ENCODE measurements at places on chromosomes 6 and 20. TPM values are rescaled to one million over a fixed set of nuclear protein-coding genes. Genes with fewer than 3 reads are reported as not detected.
A peak's percentile ranks its signal among the peaks of the same experiment; 100 is the strongest.

GRCh38 chr6:133132466-133132971 is 108.6 kb upstream of the EYA4 start:
- no peak overlapping the region for H3K27ac ChIP-seq
- H3K36me3 ChIP-seq = no peaks in the 10 kb centered on the region
- H3K4me3 ChIP-seq = no peak overlapping the region
- DNase-seq = no peak
- no peaks in the 10 kb centered on the region for H3K27me3 ChIP-seq
- H3K4me1 ChIP-seq = peaks cover 7% of the 10 kb centered on the region

- no peaks in the 10 kb centered on the region for H3K4me1 ChIP-seq
- H3K36me3 ChIP-seq = no peaks in the 10 kb centered on the region
- no peaks in the 10 kb centered on the region for H3K27me3 ChIP-seq
- no peak overlapping the region for H3K27ac ChIP-seq
- no peak for DNase-seq
- H3K4me3 ChIP-seq = no peak overlapping the region
These were observed 637.8 kb upstream of the EYS start for GRCh38 chr6:66344796-66345195.

GRCh38 chr6:9851541-9852380 is 563.1 kb downstream of the TFAP2A start:
- DNase-seq = peak; percentile 21
- no peak overlapping the region for H3K4me3 ChIP-seq
- peaks cover 2% of the 10 kb centered on the region for H3K36me3 ChIP-seq
- no peak overlapping the region for H3K27ac ChIP-seq
- H3K27me3 ChIP-seq = no peaks in the 10 kb centered on the region

ANGPT4 gene
- not detected for total RNA-seq

DNA sequence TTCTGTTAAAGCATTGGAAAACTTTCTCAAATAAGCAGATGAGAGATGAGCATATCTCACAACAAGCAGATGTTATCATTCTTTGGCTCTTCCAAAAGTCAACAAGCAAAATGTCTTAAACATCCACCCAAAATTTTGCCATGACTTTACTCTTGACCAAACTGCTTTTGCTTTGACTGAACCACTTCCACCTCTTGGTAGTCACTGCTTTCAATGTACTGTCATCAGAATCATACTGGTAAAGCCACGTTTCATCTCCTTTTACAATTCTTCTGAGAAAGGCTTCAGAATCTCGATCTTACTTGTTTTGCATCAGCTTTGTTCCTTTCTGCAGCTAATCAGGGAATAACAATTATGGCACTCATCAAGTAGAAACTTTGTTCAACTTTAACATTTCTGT is 498.5 kb upstream of the GJE1 start:
- DNase-seq = no peak
- no peaks in the 10 kb centered on the region for H3K4me1 ChIP-seq
- no peaks in the 10 kb centered on the region for H3K27me3 ChIP-seq
- H3K4me3 ChIP-seq = no peak overlapping the region
- H3K36me3 ChIP-seq = no peaks in the 10 kb centered on the region

DNA sequence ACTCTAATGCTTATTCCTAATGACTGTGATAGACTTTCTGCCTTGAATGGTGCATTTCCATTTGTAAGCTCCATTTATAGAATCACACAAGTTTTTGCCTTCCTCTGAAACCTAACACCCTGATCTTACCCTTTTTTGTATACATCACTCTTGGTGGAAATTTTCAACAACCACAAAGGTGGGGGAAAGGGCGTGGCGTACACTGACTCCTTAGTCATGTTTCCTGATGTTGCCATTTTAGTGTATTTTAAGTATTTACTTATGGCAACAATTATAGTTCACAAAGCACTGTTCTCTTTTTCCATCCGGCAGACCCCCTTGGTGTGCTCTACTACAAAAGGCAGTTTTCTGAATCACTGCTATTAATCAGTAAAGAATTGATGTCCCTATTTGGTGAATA is 92.0 kb downstream of the ATXN1 start:
- 0 out of 2 replicates have a peak overlapping the region, but pooled peaks have one; percentile 14 for H3K4me3 ChIP-seq
- peak; percentile 84 for DNase-seq
- H3K36me3 ChIP-seq = no peaks in the 10 kb centered on the region
- peaks cover 37% of the 10 kb centered on the region for H3K4me1 ChIP-seq
- H3K27me3 ChIP-seq = no peaks in the 10 kb centered on the region

MAP1LC3A gene
- 69.8 TPM for total RNA-seq

DNA sequence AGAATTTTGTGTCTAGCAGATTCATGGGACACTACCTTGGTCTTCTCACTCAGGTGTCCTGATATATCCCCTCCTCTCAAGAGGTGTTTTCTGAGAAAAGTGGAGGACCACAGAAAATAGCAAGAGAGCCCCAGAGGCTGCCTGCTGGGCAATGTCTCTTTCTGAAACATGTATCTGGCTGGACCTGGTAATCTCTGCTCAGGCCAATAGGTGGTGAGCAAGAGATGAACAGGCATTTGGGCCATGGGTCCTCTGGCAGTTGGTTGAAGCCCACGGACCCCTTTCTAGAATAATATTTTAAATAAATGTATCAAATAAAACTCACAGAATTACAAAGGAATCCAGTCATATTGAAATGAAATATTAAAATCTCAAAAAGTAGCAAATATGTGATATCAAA is 8.8 kb upstream of the THBD start:
- no peak overlapping the region for H3K4me3 ChIP-seq
- H3K4me1 ChIP-seq = peaks cover 11% of the 10 kb centered on the region
- H3K27me3 ChIP-seq = no peaks in the 10 kb centered on the region
- no peaks in the 10 kb centered on the region for H3K36me3 ChIP-seq

DNA sequence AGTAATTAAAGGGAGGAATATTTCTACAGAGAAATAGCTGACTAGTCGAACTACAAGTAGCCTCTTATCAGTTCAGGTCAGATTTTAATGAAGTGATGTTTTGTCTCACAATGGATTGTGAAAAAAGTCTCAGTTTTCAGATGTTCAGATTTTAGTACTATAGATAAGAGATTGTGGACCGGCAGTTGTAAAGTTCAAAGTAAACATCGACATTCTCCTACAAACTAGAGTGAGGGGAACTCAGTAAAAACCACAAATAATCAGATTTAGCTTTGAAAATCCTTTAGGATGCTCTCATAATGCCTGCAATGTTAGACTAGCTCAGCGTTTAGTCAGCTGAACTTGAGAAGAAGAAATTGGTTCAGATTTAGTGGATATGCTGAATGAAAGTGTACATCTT is 39.9 kb downstream of the RCAN2 start:
- no peaks in the 10 kb centered on the region for H3K27me3 ChIP-seq
- peaks cover 27% of the 10 kb centered on the region for H3K4me1 ChIP-seq
- H3K27ac ChIP-seq = no peak overlapping the region
- no peak overlapping the region for H3K4me3 ChIP-seq
- no peak for DNase-seq

- H3K36me3 ChIP-seq = no peaks in the 10 kb centered on the region
- peaks cover 10% of the 10 kb centered on the region for H3K4me1 ChIP-seq
- no peak overlapping the region for H3K4me3 ChIP-seq
- H3K27me3 ChIP-seq = peaks cover 5% of the 10 kb centered on the region
- no peak overlapping the region for H3K27ac ChIP-seq
- DNase-seq = no peak
These were observed 63.8 kb upstream of the RALY start for GRCh38 chr20:33929917-33930316.

- no peak overlapping the region for H3K27ac ChIP-seq
- no peak overlapping the region for H3K4me3 ChIP-seq
- H3K27me3 ChIP-seq = peaks cover 13% of the 10 kb centered on the region
- no peaks in the 10 kb centered on the region for H3K36me3 ChIP-seq
These were observed 117.0 kb upstream of the KCNG1 start for GRCh38 chr20:51139891-51140290.

DNA sequence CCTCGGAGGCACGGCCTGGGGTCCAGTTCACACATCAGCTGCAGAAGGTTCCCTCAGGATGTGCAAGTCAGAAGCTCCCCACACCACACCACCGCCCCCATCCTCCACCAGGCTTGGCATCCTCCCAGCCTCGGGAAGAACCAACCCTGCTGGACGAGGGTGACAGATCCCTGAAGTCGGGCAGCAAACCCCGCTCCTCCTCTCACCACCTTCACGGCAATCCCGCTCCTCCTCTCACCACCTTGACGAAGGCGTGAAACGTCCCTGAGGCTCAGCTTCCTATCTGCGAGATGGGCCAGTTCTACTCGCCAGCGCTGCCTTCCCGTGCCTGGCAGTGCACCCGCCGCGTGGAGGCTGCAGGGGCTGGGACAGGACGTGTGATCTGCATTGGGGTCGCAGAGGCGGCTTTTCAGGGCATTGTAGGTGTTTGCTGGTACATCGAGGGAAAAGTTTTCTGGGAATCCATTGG is 327.0 kb downstream of the TAF4 start:
- H3K27ac ChIP-seq = no peak overlapping the region
- no peaks in the 10 kb centered on the region for H3K27me3 ChIP-seq
- no peak overlapping the region for H3K4me3 ChIP-seq
- DNase-seq = no peak
- H3K4me1 ChIP-seq = no peaks in the 10 kb centered on the region
- no peaks in the 10 kb centered on the region for H3K36me3 ChIP-seq

DNA sequence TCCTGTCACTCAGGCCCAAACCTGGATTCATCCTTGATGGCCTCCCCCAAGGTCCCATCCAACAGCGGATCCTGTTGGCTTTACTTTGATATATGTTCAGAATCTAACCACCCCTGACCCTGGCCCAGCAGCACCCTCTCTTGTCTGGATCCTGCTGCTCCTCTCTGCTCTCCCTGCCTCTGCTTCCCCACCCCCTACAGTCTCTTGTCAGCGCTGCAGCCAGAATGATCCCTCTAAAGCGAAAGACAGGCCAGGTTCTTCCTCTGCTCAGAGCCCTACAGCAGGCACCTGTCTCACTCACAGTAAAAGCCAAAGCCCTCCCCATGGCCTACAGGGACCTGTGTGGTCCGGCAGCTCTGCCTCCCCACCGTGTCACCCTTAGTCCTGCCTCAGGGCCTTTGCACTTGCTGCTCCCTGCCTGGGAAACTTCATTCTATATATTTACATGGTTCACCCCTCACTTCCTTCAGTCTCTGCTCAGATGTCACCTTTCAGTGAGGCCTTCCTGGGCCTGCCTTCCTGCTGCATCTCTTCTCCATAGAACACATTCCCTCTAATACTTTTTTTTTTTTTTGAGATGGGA is 37.4 kb upstream of the KCNB1 start:
- H3K27ac ChIP-seq = no peak overlapping the region
- H3K4me1 ChIP-seq = no peaks in the 10 kb centered on the region
- H3K36me3 ChIP-seq = peaks cover 55% of the 10 kb centered on the region
- no peak overlapping the region for H3K4me3 ChIP-seq

DNA sequence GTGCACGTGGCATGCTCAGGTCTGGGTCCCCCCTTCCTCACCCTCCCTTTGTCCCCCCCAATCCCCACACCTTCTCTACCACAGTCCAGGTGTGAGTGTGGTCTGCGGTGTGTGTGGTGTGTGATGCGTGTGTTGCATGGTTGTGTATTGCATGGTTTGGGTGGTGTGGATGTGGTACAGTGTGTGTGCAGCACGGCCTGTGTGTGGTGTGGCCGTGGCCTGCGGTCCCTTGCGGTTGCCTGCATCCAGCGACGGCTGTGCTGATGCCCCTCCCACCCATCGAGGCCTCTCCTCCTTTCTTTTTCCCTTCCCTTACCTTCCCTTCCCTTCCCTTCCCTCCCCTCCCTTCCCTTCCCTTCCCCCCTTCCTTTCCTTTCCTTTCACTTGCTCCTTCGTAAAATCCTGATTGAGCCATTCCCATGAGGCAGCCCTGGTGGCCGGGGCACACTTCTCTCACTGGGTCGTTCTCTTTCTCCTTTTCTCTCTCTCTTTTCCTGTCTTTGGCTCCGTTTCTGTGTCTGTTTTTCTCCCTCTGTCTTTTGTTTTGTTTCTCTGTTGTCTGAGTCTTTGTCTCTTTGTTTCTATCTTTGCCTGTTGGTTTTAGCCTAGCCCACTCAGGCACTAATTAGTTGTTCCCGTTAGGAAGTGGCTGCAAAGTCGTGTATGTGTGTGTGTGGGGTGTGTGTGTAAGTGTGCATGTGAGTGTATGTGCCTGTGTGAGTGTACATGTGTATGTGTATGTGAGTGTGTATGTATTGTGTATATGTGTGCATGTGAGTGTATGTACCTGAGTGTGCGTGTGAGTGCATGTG is 65.7 kb downstream of the SRC start:
- no peaks in the 10 kb centered on the region for H3K36me3 ChIP-seq
- H3K27me3 ChIP-seq = peaks cover 9% of the 10 kb centered on the region
- peak; percentile 36 for DNase-seq
- H3K4me3 ChIP-seq = peak overlapping the region; percentile 64

DNA sequence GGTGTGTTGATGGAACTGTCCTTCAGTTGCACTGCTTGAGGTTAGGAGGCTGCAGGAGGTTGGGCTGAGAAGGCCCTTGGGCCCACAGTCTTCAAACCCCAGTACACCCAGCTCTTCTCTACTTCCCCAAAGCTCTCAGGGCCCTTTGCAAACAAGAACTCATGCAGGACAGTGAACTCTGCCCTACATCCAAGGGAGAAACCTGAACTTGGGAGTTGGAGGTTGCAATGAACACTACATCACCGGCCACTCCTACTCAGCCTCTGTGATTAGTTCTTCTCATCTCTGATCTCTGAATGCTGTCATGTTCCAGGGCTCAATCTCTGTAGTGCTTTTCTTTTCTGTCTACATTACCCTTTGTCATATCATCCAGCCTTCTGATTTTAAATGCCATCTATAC is 148.5 kb upstream of the PDE7B start:
- no peak overlapping the region for H3K27ac ChIP-seq
- no peak for DNase-seq
- H3K36me3 ChIP-seq = no peaks in the 10 kb centered on the region
- H3K4me3 ChIP-seq = no peak overlapping the region
- no peaks in the 10 kb centered on the region for H3K4me1 ChIP-seq
- no peaks in the 10 kb centered on the region for H3K27me3 ChIP-seq

GRM4 gene
- total RNA-seq = 0.22 TPM

DNA sequence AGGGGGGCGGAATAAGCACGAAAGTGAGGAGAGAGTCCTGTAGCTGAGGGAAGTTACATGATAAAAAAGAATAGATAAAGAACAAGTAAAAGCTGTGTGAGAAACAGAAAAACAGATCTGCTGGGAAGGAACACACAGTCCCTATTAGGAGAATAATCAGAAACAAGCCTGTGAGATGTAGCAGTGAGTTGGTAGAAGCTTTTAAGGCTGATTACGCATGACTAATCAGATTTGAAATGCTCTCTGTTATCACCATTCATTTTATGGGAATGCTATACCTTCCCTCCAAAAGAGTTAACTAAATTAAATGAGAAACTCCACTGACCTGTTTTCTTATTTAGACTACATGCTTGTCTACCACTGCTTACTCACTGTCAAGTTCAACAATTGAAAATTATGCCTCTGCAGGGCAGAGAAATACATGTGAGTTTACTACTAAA is 15.8 kb downstream of the REPS1 start:
- H3K36me3 ChIP-seq = no peaks in the 10 kb centered on the region
- H3K27me3 ChIP-seq = no peaks in the 10 kb centered on the region
- H3K4me1 ChIP-seq = peaks cover 50% of the 10 kb centered on the region
- DNase-seq = peak; percentile 51
- H3K4me3 ChIP-seq = peak overlapping the region; percentile 38
- H3K27ac ChIP-seq = peak overlapping the region; percentile 93

DNA sequence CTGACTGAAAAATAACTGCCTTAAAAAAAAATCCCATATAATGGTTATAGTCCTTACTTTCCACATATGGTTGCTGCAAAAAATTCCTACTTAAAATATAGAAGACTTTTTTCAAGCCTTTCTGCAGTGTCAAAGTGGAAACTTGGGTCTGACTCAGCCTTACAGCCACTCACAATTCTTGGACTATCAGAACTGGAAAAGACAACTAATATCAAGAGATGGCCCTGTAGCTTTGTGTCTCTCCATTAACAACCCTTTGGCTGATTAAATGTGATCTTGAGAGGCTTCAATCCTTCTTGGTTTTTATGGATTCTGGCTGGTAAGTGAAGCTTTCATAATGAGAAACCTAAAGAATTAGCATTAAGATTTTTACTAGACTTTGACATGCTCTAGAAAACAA is 307.8 kb downstream of the RNGTT start:
- H3K27ac ChIP-seq = no peak overlapping the region
- H3K4me3 ChIP-seq = no peak overlapping the region
- H3K4me1 ChIP-seq = 0 out of 2 replicates have a peak, but pooled peaks cover 2% of the 10 kb centered on the region
- H3K27me3 ChIP-seq = no peaks in the 10 kb centered on the region

BMP2 gene
- total RNA-seq = 0.38 TPM

Measured in GM23248 (cell line).